RWPE1 (cell line): ENCODE measurements at places on chromosomes 12 and 14.

- DNase-seq = peak; percentile 14
These were observed 629 bp downstream of the KCNMB4 start for GRCh38 chr12:70366581-70367257.

DNA sequence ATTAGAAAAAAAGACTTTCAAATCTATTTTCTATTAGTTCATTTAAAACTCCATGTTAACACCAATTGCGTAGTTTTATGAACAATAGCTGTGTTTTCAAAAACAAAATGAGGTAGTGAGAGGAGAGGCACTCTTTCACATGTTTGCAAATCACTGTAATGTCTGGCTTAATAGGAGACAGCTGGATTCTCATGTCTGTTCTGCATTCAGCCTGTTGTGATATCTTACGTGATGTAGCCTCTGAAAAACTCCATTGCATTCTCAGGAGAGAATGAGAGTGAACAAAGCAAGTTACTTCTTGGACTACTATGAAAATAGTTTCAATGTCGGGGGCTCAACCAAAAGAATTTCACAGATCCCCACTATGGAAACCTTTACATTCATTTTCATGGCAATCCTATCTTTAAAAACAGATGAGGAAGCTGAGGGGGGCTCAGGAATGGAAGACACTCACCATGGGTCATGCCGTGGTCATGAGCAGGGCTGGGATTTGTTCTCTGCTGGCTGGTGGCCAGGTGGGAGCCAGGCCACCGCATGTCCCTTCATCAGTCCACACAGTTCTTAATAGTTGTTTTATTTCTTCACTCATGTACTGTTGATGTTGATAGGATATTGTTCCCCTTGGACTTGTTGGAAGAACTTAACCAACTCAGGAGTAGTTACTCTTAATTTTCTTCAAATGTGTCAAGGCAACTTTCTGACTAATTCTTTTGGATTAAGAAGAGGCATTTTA lies 346.2 kb upstream of the FAR2 start:
- no peak for DNase-seq

DNA sequence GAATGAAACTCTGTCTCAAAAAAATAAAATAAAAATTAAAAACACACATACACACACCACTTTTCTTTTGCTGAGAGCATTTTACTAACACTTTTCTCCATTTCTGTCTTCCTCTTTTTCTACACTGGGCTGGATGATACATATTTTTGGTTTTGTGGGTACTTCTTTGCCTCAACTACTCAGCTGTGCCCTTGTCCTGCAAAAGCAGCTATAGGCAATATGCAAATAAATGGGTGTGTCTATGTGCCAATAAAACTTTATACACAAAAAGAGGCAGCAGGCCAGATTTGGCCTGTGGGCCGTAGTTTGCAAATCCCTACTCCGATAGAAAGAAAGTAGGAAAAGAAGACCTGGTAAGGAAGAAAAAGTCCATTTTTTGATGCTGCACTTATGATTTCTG lies 6.5 kb downstream of the CLMN start:
- DNase-seq = no peak

GRCh38 chr14:54312166-54312801 lies 84.5 kb upstream of the CDKN3 start:
- peak; percentile 89 for DNase-seq

- no peak for DNase-seq
These were observed 11.1 kb downstream of the GLIPR1L1 start for GRCh38 chr12:75345531-75345930.

DNA sequence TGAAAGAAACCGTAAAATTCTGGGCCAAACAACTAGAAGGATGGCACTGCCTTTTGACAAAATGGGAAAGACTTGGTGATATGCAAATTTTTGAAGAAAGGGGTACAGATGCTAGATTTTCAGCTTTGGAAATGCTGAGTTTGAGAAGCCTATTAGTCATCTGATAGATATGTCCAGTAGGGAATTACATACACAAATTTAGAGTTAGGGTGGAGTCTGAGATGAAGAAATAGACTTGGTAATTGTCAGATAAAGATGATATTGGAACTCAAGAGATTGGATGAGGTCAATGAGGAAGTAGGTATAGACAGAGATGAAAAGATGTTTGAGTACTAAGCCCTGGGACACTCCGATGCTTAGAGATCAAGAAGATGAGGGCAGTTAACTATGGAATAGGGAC lies 153.1 kb downstream of the GARIN6 start:
- DNase-seq = no peak

DNA sequence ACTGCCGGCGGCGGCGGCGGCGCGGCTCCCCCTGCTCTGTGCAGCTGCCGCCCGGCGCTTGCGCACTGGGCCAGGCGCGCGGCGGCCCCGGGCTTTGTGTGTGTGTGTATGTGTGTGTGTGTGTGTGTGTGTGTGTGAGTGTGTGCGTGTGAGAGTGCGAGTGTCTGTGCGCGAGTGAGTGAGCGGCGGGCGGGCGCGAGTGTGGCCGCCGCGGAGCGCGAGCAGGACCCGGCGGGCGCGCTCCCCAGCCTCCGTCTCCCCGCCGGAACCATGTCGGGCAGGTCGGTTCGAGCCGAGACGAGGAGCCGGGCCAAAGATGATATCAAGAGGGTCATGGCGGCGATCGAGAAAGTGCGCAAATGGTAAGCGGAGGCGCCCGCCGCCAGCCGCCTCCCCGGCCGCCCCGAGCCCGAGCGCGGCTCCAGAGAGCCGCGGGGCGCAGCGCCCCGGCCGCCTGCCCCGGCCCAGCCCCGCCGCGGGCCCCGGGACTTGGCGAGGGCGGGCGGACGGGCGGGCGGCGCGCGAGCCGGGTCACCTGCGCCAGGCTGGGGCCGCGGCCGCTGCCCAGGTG lies at the start of gene BCL7A:
Gene BCL7A, plus strand, starts transcription at position 63 of the 571 bp plus-strand sequence. Its CDS starts 208 bp downstream, at position 271.
- DNase-seq = peak; percentile 45

- DNase-seq = peak; percentile 64
These were observed 21.6 kb upstream of the CACNA2D4 start for GRCh38 chr12:1939801-1940607.

DNA sequence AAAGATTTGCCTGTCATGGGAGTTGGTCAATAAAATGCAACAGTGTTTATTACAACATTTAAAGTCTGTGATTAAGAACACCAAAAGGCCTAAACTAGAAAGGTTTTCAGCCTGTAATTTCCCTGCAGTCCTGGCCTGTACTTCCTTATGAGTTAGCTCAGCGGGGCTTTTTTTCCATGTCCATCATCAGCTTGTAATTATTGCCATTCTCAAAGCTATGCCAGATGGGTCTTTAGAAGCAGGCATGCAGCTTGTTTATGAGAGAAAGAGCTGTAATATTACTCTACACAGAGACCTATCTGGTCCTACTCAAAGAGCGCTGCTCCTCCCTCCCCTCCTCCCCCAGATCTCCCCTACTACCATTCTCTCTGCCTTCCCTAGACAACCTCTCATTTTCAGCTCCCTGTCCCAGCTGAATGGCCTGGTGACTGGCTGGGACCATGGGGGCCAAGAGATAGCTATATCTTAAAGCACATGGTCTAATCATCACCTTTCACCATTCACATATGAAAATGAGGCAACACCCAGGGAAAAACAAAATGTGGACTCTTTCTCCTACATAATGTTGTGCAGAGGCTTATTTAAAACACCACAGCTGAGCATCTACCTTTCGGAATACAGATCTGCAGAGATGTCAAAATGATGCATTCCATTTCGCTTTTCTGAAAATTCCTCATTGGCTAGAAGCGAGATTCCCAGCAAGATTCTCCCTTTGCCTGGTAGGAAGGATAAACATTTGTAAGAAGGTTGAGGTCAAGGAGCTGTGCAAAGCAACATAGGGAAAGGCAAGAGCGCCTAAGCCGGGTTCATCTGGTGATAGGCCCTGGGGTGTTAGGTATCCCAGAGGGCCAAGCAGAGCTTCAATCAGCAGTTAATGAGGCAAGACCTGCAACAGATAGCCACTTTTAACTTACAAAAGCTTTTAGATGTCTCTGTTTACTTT lies 209.7 kb upstream of the CDKN3 start:
- DNase-seq = no peak

GRCh38 chr12:7090222-7090998 lies 1.8 kb downstream of the C1R start:
- no peak for DNase-seq

- DNase-seq = no peak
These were observed 169.3 kb downstream of the EMP1 start for GRCh38 chr12:13365748-13366366.

- DNase-seq = no peak
These were observed 32.7 kb upstream of the RNU6-7 start for GRCh38 chr14:32169191-32169590.

- DNase-seq = no peak
These were observed 36.8 kb downstream of the RTRAF start for GRCh38 chr14:52026017-52026660.

DNA sequence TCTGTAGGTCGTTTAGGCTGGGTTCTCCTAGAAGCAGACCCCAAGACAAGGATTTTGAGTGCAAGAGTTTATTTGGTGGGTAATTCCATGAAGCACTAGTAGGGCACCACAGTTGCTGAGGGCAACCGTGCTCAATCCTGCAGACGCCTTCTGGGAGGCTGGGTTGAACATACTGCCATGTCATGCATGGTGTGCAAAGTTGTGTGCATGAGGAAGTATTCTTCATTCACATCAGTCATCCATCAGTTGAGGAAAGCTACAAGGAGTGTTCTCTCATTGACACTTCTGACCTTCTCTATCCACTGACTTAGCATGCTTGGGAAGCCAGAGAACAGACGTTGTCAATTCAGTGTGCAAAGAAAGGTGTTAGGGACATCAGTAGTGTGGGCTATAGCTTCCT lies 179.2 kb downstream of the PTPN11 start:
- no peak for DNase-seq

DNA sequence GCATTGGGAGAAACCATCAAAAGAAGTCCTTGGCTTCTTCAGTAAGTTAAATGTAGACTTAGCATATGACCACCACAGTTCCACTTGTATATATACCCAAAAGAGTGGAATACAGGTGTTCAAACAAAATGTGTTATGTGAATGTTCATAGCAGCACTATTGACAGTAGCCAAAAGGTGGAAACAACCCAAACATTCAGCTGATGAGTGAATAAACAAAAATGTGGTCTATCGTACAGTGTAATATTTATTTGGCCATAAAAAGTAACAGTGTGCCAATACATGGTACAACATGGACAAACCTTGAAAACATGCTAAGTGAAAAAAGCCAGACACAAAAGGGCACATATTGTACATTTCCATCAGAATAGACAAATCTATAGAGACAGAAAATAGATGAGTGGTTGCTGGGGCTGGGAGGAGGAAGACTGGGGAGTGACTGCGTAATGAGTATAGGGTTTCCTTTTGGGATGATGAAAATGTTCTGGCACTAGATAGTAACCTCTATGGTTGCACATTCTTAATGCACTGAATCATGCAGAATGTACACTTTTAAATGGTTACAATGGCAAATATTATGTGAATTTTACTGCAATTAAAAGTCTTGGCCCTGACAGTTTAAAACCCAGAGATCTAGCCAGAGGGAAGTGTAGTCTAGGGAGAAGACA lies 5.5 kb downstream of the ERP29 start:
- DNase-seq = peak; percentile 68

GRCh38 chr12:89051065-89051677 lies 301.1 kb downstream of the DUSP6 start:
- peak; percentile 64 for DNase-seq

DNA sequence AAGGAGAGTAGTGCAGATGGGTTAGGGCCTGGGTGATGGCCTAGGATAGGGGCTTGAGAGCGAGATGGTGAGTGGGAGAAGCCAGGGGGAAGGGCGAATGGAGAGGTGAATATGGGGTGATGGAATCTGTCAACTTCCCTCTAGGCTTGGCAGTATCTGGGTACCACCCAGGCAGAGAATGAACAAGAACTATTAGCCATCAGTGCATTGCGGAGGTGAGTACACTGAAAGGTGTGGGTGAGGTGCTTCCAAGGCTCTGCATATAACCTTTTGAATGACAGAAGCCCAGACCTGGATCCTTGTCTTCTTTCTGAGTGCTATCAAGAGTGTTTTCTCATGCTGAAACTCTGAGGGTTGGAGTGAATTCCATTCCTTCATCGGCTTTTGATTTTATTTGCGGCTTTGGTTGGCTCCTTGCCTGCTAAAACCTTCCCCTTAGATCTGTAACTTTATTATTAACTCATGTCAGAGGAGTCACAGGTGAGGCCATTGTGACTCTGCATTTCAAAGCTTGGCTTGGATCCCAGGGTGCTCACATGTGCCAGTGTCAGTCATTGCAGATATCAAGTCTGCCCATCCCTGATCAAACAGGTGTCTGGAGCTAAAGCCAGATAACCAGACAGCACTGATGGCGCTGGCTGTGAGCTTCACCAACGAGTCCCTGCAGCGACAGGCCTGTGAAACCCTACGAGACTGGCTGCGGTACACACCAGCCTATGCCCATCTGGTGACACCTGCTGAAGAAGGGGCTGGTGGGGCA lies 18.6 kb downstream of the PEX5 start:
- no peak for DNase-seq

GRCh38 chr12:67424784-67425183 lies 155.6 kb downstream of the CAND1 start:
- no peak for DNase-seq

DNA sequence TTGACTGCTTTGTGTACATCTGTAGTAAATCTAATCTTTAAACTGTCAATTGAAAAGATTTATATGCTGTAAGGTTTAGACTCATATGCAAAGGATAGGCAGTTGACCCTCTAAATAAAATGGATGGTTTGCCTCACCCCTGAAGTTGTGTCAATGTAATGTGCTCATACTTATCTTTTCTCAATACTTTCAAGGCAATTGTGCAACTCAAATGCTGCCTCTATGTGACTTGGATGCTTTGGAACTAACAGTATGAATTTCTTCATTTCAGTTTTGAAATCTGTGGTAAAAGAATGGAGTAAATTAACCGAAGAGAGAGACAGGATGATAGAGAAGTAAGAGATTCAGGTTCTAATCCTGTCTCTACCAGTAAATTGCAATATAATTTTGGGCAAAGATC lies 9.7 kb downstream of the PDE6H start:
- no peak for DNase-seq

GRCh38 chr12:121560392-121561008 lies 20.3 kb downstream of the KDM2B start:
- DNase-seq = no peak

GRCh38 chr14:81200054-81200453 lies 20.7 kb downstream of the GTF2A1 start:
- no peak for DNase-seq
